Uterus (tissue), 4 donors: ENCODE measurements at places on chromosomes 7 and 10. TPM values are rescaled to one million over a fixed set of nuclear protein-coding genes. Genes with fewer than 3 reads are reported as not detected.

GNGT1 gene
- total RNA-seq: not detected

DNA sequence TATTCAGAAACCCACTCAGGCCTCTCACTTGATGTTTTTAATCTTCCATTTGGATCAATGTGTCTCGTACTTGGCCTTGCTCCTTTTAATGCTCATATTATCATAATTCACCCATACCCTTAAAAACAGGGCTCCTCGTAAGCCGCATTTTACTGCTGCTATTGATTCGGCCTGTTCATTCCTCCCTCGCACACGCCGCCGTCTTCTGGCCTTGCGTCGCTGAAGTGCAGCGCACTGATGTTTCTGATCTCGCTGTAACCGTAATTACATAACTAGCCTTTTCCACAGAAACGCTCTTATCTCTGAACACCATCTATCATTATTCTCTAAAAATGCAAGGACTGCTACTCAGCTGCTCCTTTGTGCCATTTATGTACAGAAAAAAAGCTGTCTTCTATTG lies 544.5 kb upstream of the FOXK1 start:
- no peaks in the 10 kb centered on the region for H3K36me3 ChIP-seq
- H3K4me3 ChIP-seq: no peak overlapping the region
- H3K27ac ChIP-seq: no peak overlapping the region

DNA sequence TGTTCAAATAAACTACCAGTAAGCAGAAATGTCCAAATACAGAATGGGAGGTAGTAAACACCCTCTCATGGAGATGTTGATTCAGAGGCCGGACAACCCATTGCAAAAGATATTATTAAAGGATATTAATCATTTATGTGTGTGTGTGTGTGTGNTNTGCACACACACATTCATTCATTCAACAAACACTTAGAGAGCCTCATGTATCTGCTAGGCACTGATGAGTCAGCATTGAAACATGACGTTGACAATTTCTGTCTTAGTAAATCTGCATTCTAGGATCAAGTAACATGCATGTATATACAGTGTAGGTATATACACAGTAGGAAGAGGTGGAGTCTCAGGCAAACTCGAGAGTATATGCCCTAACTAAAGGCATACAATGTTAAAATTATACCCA lies 187.0 kb downstream of the ZNF365 start:
- no peak overlapping the region for H3K4me3 ChIP-seq
- no peaks in the 10 kb centered on the region for H3K27me3 ChIP-seq
- no peaks in the 10 kb centered on the region for H3K4me1 ChIP-seq
- H3K36me3 ChIP-seq: no peaks in the 10 kb centered on the region
- H3K27ac ChIP-seq: no peak overlapping the region

- no peak overlapping the region for H3K27ac ChIP-seq
- no peaks in the 10 kb centered on the region for H3K36me3 ChIP-seq
- H3K4me3 ChIP-seq: no peak overlapping the region
- no peaks in the 10 kb centered on the region for H3K27me3 ChIP-seq
- DNase-seq: peak; percentile 3
Observed at GRCh38 chr10:129719889-129720590, 244.0 kb downstream of the EBF3 start.

- no peaks in the 10 kb centered on the region for H3K4me1 ChIP-seq
- no peaks in the 10 kb centered on the region for H3K27me3 ChIP-seq
- no peak overlapping the region for H3K27ac ChIP-seq
- no peak overlapping the region for H3K4me3 ChIP-seq
- no peaks in the 10 kb centered on the region for H3K36me3 ChIP-seq
- no peak for DNase-seq
Observed at GRCh38 chr7:31373337-31374289, 33.1 kb upstream of the NEUROD6 start.

DNA sequence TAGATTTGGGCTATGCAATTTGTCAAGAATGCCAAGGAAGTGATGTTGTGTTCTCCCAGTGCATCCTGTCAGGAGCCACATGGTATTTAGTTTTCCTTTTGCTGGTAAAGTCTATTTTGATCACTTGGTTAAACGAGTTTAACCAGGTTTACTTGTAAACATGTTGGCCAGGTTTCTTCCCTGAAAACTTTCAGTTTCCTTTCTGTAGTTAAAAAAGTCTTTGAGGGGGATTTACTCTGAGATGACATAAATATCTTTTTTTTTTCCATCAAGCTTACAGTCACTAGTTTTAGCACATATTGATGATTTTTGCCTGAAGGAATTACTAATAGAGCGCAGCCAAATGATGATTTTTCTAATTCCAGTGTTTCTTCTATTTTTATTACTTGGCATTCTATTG lies 320.5 kb downstream of the PHF14 start:
- no peak overlapping the region for H3K27ac ChIP-seq
- no peaks in the 10 kb centered on the region for H3K4me1 ChIP-seq
- no peaks in the 10 kb centered on the region for H3K36me3 ChIP-seq
- no peaks in the 10 kb centered on the region for H3K27me3 ChIP-seq
- no peak overlapping the region for H3K4me3 ChIP-seq

- no peak overlapping the region for H3K4me3 ChIP-seq
- no peak overlapping the region for H3K27ac ChIP-seq
Observed at GRCh38 chr10:58967551-58968388, 208.7 kb upstream of the PHYHIPL start.
